ENCODE measurements at places on chromosomes 3 and 15.

- no peak for DNase-seq
Observed at GRCh38 chr15:88002706-88003105, 253.8 kb downstream of the NTRK3 start.

DNA sequence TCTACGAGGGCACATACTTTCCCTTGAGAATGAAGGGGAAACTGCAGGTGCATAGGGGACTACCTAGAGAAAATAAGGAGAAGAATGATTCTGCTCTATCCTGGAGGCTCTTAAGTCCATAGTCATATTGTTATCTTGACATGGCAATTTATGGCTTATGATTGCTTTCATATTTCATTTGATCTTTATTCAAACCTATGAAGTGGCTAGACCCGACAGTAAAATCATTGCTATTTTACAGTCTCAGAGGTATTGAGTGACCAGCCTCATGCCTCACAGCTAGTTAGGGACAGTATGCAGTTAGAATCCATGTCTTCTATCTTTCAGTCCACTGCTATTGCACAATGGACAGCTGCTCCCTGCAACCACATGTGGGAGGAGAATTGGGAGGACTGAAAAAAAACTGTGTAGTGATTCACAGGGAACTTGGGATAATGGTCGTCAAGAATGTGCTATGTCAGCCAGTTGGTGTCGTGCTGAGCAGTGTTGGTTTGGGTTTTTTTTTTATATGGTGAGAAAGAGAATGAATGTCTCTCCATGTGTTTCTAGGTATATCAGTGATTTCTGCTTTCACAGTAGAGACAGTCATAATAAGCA, 63.2 kb upstream of the SPPL2A start:
- DNase-seq: peak; percentile 67

DNA sequence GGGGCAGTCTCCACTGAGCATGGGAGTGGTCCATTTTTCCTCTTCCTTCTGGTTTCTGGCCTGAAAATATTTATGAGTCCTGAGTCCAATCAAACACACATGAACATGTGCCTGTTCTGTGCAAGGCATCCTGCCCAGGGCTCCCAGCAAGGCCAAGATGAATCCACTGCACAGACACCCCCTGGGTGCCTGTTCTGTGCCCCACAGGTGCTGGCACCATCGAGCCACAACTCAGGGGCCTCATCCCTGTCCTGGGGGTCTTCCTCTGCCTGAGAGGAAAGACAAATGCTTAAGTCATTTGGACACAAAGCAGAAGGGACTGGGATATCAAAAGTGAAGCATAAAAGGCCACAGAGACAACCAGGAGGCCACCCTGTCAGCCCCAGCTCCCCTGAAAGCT, 87.4 kb upstream of the IQSEC1 start:
- DNase-seq: no peak

- DNase-seq: peak; percentile 46
Observed at GRCh38 chr15:90482124-90483011, 47.4 kb upstream of the CRTC3 start.

DNA sequence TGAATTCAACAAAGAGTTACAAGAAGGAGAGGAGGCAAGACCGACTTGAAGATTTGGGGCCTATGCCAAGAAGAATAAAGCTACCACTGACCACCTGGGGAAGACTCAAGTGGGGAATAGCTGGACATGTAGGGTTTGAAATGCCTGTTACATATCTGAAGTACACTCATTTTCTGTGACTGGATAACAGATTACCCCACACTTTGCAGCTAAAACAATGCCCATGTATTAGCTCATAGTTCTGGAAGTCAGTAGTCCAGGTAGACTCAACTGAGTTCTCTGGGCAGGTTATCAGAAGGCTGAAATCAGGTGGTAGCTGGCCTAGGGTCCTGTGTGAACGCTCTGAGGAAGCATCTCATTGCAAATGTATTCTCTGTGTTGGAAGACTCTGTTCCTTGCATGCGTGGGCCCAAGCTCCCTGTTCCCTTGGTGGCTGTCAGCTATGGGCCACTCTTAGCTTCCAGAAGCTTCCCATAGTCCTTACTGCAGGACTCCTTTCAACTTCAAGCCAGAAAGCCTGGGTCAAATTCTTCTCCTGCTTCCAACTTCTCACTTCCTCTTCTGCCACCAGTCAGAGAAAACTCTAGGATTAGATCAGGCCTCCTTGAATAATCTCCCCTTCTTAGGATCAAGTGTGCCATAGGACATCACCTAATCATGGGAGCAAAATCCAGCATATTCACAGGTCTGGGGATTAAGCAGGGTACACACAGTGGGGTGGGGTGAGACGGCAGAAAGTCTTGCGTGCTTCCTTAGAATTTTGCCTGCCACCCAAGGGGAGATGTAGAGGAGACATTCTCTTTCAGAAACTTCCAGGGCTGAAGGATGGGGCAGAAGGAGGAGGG, 187.8 kb downstream of the SHQ1 start:
- no peak for DNase-seq

GRCh38 chr3:11847607-11848006, 922 bp upstream of the TAMM41 start:
- DNase-seq: peak; percentile 43

- no peak for DNase-seq
Observed at GRCh38 chr3:10533737-10534023, 28.3 kb upstream of the ATP2B2 start.

DNA sequence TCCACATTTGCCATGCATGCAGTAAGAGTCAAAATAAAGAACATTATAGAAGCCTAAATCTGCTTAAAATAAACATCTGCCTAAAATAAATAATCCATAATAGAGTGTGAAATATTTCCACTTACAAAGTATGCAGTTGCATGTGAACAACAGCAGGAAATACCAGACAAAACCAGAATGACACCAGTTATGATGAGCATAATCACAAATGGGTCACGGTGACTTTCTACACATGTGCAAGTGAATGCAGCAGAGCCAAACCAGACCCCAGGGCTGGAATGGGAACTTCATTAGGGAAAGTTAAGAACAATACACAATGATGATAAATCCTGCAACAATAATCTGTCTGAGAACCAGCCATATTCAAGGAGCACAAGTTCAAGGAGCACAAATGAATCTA, 615.5 kb downstream of the ROBO2 start:
- no peak for DNase-seq
